ENCODE measurements at places on chromosomes 2 and 18.

DNA sequence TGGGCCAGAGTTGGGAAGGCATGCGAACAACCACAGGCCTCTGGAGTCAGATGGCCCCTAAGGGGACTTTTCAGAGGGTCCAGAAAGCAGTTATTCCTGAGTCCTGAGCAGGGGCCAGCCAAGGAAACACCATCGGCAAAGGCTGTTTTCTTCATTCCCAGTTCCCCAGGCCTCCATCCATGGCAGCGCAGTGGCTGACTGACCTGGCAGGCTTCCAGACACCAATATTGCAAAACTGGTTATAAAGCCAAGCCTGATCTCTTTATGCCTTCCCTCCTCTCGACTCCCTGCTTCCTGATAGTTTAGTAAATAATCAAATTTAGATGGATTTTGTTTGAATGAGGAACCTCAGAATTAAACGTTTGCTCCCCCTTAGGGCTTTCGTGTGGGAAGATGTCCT is 133.4 kb upstream of the ITGA6 start:
- DNase-seq = no peak

DNA sequence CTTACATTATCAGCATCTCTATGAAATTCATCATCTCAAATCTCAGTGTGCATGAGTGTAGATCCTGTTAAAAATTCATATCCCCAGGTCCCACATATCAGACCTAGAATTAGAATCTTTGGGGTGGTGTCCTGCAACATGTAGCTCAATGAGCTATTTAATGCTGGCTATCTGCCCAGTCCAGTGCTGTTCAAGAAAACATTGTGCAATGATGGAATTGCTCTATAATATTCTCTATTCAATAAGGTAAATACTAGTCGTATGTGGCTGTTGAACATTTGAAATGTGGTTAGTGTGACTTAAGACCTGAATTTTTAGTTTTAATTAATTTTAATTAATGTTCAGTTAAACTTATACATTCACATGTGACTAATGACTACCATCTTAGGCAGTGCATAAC is 127.4 kb downstream of the NOL4 start:
- no peak for DNase-seq

DNA sequence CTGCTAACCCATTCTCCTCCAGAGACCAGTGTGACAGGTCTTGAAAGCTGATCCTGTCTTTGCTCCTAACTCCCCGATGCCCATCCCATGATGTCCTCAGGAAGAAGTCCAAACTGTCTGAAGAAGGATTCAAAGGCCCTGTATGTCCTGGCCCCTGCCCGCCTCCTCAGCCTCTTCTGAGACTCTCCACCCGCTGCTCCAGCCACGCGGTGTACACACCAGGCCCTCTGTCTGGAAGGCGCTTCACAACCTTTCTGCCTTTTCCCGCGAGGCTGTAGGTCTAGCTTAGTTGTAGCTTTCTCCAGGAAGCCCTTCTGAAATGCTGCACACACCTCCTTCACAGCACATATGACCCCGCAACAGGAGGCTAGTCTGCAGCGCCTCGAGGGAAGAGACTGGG is 23.5 kb upstream of the CRYBA2 start:
- DNase-seq = no peak

GRCh38 chr2:67838205-67838604 is 224.6 kb downstream of the C1D start:
- DNase-seq = no peak

DNA sequence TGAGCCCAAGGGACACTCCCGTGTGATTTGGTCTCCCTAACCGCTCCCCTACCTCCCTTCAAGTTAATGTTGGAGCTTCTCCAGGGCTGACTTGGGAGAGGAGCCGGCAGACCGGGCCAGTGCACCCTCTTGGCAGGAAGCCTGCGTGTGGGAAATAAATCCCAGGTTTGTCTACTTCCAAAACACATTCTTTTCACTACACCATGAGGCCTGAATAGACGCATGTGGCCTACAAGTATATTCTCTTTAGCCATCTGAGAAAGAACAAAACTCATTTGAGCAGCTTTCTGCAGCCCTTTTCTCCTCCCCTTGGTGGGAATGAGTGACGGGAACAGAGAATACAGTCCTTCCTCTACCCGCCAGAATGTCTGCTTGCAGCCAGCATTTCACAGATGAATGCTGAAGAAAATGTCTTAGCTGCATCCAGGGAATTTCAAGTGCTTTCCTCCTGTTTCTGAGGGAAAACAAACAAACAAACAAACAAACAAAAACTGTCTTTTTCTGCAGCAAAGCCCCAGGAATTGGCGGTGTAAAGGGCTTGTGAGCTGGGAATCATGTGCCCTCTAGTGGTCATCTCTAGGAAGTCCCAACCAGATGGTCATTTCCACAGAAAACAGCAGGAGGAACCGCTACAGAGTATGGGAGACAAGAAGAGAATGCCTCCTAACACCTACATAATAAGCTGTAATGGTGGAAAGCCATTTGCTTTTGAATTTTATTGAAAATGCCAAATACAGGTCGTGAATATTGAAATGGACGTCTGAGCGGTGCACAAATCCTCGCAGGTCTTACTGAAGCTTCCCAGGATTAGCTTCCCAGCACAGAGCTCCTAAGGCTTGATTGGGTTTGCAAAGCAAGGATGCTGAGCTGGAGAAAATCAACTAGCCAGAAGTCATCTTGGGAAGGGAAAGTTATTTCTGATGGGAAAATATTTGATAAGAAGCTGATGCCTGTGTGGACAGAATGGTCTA is 41.2 kb upstream of the DAPL1 start:
- DNase-seq = no peak

DNA sequence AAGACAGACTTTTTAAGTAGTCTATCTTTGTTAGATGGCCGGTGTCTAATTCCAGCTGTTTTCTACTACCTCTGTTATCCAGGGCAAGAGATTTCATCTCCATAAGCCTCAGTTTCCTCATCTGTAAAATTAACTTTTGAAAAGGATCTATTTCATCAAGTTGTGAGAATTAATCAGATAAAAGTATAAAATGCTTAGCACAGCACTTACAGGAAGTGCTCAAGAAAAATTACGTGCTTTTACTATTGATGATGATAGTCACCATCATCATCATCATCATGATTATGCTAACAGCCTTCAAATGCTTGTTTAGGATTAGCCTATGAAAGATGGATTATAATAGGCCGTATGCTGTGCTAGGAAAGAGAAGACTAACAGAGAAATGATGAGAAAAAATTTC is 76.2 kb downstream of the CYRIA start:
- no peak for DNase-seq

- DNase-seq = no peak
These were observed 199.6 kb downstream of the HRH4 start for GRCh38 chr18:24659827-24660720.

DNA sequence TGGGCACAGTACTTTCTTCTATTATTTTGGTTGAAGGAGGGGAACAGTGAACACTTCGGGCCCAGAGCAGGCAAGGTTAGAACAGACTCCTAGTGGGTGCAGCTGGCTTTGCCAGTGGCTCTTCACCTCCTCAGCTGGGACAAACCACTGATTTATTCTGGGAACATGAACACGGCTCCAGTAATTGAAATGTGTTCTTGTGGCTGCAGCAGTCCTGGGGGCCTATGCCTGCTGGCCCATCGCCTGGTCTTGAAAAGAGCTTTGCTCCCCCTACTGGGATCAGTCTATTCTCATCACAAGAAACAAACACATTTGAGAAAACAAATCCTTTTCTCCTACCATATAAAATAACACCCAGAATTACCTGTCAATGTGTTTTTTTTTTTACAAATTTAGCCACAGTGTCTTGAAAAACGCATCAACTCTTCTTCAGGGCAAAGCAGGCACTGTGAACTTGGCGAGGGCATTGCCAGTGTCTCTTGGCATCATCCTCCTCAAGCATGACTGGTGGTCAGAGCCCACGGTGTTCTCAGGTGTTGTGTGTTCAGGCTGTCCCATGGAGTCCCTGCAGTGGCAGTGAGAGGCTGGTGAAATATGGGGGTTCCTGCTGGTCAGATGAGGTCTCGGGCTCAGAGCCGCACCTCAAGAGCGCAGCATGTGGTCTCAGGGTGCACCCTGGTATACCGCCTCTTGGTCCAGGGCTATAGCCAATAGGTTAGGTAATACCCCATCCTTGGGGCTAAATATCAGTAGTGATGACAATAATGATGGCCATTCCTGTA is 51.3 kb downstream of the RNF144A start:
- no peak for DNase-seq

DNA sequence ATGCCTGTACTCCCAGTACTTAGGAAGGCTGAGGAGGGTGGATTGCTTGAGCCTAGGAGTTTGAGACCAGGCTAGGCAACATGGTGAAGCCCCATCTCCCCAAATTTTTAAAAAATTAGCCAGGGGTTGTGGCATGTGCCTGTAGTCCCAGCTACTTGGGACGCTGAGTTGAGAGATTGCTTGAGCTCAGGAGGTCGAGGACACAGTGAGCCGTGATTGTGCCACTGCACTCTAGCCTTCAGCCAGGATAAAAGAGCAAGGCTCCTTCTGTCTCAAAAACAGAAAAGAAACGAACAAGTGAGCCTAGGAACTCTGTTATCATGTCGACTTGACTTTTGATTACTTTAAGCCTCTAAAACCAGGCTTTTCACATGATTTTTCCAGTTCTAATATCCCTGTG is 13.7 kb downstream of the NPC1 start:
- no peak for DNase-seq

GRCh38 chr2:60932954-60933353 is 51.6 kb downstream of the REL start:
- no peak for DNase-seq

DNA sequence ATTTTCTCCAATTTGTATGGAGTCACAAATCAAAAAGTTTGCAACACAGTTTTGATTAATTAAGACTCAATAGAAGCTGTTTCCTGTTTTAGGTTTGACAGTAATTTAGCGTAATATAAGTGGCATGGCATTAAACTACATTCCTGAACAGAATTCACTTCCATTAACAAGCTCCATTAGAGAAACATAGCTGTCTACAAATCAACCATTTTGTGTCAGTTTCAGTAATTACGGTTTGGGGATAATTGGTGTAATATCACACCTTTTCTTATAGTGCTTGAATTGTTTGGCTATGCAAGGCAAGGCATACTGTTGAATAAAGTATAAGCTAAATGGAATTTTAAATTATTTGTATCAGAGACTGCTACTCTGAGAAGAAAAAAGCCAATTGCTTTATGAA is 585.5 kb downstream of the CBLN2 start:
- no peak for DNase-seq

- no peak for DNase-seq
These were observed 17.7 kb upstream of the NTSR2 start for GRCh38 chr2:11687736-11688135.

DNA sequence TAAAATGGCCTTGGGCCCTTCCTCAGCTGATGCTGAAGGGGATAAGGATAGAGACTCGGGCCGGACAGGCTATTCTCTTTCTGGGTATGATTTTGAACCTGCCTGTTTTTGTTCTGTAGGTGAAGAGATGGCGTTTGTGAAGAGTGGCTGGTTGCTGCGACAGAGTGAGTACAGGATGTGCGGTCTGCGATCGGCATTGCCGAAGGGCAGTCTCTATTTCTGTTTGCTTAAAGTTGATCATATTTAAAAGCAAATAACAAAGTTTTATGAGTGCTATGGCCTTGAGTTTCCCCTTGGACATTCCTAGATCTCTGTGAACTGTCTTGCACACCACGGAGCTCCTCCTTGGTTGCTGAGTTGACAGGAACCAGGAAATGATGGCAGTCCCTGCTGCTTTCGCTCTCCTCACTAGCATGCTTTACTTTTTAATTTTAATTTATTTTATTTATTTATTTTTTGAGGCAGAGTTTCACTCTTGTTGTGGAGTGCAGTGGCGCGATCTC is 15.7 kb downstream of the PLEKHB2 start:
- no peak for DNase-seq

DNA sequence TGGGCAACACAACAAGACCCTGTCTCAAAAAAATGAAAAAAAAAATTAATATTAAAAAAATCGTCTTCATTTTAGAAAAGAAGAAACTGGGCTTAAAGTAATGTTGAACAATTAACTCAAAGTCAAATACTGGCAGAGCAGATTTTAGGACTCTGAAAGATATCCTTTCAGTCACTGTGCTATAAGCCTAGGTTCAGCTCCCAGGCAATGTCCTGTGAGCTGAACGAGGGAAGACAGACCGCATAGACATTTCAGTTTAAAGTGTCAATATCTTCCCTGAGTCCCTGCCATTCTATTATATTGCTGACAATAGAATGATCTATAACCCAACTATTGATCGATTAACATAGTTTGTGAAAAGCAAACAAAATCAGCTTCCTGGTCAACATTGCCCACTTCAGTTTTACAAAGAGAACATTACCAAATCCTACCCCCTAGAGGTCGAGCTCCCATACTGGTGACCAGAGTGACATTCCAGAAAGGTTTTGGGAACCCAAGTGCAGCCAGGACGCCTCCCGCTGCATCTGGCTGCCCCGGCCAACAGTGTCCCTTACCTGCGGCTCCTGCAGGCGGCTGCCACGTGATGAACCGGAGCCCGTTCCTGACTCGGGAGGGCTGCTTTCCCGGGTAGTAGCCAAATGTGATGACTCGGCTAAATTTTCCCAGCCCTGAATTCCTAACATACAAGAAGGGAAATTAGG is 639 bp downstream of the MRO start:
- no peak for DNase-seq

- DNase-seq = no peak
These were observed 24.7 kb upstream of the CEP68 start for GRCh38 chr2:65031341-65032018.

- no peak for DNase-seq
These were observed 24.0 kb downstream of the RTN4 start for GRCh38 chr2:55026202-55026601.

DNA sequence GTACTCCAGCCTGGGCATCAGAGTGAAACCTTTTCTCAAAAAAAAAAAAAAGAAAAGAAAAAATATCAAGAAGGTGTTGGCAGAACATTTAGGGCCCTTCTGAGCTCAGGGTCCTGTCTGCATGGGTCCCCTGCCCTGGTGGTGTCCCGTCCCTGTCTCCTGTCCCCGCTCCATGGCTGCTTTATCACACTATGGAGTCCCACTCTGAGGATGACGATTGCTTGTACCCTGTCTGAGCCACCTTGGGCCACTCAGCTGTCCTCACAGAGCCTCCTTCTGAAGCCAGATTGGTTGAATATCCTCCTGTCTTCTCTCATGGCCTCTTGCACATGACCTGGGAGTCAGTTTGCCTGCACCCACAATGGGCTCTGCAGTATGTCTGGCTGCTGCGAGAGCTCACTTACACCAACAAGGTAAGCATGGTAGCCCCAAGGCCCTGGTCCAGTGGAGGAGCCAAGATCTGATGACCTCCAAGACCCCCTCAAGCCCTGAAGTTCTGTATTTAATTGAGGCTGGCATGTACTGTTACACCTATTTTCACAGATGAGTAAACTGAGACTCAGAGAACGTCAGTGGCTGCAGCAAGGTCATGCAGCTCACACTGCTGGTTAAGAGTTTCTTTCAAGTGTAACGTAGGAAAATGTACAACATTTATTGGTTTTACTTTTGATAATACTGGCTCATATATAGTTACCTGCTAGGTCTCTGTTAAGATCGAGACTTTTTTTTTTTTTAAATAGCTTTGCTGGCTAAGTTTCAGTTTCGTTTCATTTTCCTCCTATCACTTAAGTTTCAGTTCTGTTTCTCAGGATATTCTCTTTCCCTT is 16.9 kb upstream of the ZCCHC2 start:
- DNase-seq = no peak
